ENCODE measurements at places on chromosomes 3 and 15.

DNA sequence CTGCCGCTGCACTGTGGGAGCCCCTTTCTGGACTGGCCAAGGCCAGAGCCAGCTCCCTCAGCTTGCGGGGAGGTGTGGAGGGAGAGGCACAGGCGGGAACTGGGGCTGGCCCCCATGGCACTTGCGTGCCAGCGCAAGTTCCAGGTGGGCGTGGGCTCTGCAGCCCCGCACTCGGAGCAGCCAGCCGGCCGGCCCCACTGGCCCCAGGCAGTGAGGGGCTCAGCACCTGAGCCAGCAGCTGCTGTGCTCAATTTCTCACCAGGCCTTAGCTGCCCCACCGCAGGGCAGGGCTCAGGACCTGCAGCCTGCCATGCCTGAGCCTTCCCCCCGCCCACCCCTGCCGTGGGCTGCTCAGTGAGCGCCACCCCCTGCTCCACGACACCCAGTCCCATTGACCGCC is 4.6 kb upstream of the GPR156 start:
- no peak for DNase-seq

- no peak for DNase-seq
Measured at GRCh38 chr3:176415661-176416295, 781.5 kb downstream of the TBL1XR1 start.

GRCh38 chr3:43079536-43080332 is 26.1 kb downstream of the POMGNT2 start:
- no peak for DNase-seq

GRCh38 chr3:37217098-37217849 is 42.9 kb upstream of the LRRFIP2 start:
- no peak for DNase-seq

DNA sequence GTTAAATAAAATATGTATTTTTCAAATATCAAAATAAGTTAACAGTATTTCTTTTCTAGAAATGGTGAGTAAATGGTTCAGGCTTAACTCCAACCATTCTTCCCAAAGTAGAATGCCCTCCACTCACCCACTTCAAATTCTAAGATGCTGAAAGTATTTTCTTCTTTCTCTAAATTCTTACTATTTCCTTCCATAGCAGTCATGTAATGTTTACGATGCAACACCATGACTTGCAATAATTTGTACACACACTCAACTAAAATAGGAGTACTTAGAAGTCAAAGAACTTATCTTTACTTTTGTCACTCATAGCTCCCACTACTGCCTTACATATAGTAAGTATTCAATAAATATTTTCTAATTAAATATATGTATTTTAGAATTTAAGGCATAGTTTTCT is 65.0 kb downstream of the AQR start:
- no peak for DNase-seq

DNA sequence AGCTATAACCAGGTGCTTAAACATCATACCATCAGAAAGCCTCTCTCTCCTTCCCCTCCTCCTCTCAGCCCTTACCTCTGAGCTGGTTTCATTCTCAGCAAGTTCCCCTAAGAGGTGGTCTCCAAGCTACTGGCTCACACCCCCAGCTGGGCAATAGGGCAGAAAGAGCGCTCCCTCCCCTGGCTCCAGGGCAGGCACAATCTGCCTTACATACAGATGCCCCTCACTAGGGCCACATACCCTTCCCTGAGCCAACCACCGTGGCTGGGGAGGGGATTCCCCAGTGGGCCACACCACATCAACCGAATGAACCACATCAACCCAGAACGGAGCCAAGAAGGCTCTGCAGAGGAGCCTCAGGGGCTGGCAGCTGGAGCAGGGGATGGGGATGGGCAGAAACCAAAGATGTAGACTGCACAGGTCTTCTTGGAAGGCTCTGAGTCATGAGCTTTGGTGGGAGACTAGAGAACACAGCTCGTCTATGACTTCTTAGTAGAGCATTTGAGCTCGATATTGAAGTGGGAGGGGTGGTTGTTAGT is 4.6 kb upstream of the FBLN2 start:
- DNase-seq = no peak

- DNase-seq = no peak
Measured at GRCh38 chr15:42032376-42033213, 11.8 kb upstream of the PLA2G4E start.

- DNase-seq = no peak
Measured at GRCh38 chr3:176296066-176296597, 901.1 kb downstream of the TBL1XR1 start.

- no peak for DNase-seq
Measured at GRCh38 chr3:60577601-60578000, 673.7 kb downstream of the FHIT start.

DNA sequence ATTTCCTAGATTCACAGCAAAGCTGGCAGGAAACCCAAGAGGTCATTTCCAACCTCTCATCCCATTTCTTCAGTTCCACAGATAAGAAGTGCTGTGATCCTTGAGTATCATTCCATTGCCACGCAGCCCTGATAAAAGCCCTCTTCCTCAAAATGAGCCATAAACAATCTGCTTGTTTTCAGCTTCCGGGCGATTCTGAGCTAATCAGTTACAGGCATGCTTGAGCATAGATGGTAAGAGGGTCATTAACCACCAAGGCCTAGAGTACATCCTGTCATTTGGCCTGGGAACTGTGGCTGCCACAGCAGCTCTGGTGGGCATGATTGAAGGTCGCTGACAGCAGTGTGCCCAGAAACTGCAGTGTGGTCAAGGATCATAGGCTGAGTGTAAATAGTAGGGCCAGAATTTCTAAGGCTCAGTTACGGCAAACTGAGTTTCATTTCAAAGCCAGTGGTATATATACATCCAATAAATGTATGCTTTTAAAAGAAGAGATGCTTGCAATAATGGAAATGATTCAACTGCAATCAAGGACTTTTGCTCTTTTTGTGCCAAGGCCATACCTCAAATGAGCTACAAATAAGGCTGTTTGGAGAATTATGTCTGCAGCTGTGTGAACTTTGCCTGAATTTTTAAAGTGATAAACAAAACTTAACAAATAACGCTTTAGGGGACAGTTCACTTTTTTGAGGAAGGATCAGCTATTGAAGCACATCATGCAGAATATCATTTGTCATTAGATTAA is 47.3 kb downstream of the P3H2 start:
- no peak for DNase-seq

DNA sequence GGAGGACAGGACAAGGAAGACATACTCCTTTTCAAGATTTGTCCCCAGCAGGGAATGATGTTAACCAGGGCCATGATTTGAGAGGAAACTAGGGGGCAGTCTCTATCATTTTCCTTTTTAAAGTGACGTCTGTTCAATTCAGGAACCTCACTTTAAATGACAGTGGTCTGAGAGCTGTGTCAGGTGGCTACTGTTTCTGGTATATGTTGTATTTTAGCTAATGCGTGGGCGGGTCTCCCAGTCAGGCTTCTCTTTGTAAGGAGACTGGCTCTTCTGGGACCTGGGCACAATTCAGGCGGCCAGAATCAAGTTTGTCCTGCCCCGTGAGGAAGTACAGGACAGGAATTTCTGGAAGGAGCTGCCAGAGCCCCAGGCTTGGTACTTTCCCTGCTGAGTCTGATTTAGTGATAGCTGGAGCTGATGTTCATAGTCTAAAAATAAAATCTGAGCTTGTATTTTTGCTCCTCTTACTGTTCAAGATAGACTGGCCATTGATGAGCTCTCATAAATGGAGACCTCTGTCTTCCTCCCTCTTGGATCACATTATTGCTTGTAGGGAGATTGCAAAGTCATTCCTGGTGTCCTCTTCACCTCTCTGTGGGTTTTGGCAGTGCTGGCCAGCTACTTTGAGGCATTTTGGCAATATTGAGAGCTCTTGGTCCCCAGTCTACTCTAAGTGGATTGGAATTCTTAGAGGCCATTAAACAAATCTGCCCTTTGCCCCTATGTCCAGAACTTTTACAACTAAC is 25.6 kb downstream of the SQOR start:
- DNase-seq = no peak

DNA sequence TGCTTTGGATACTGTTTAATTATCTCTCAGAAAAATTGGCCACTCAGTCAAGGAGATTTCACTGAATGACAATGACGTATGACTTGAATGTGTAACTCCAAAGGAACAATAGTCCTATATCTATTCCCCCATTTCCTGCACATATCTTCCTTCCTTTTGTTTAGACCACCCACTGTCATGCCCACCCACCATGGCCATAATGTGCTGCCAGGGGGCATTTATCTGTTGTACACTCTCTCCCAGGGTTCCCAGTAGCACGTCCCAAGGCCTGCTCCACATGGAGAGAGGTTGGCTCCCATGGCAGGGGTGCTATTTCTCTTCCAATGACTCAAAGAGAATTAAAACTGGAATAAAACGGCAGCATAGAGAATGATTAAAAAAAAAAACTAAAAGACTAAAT is 36.8 kb upstream of the CTNNB1 start:
- no peak for DNase-seq

GRCh38 chr3:55531321-55531720 is 44.2 kb upstream of the WNT5A start:
- no peak for DNase-seq

- no peak for DNase-seq
Measured at GRCh38 chr3:40120067-40120692, 189.3 kb upstream of the EIF1B start.

- no peak for DNase-seq
Measured at GRCh38 chr3:141754032-141754431, 9.2 kb upstream of the GRK7 start.

DNA sequence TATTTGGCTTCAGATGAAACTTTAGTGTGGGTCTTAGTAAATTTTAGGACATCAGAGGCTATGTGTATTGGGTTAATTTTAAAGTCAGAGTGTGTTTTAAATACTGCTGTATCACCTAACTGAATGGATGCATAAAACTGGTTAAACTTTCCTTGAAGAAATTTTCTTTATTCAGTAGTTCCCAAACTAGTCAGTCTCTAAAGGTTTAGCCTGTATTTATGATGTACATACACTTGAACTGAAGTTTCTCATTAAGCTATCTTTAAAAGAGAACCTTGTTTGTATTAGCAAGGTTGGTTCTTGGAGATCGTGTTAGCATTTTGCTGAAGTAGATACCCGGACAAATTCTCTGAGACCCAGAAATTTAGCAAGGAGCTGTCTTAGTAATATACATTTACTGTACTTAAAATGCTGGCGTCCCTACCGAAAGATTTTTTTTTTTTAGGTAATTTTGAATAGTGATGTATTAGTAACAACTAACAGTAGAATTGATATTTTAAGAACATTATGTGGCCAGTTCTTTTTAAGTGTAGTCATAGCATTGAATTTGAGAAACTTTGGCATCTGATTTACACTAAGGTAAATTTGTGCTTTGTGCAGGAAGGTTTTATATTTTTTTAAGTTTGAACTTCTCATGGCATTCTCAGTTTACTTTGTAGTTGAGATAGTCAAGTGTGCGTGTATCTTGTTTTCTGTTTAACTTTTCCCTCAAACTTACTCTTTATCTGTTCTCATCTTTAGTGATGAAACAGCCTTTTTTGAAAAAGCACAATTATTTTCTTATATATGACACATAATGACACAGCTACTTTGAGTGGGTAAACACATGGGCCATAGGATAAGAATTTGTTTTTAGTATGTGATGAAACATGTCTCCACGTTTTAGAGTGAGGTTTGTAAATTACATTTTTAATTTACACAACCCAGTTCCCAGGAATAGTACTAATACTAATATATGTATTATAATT is 2.9 kb downstream of the DIPK2A start:
- no peak for DNase-seq

DNA sequence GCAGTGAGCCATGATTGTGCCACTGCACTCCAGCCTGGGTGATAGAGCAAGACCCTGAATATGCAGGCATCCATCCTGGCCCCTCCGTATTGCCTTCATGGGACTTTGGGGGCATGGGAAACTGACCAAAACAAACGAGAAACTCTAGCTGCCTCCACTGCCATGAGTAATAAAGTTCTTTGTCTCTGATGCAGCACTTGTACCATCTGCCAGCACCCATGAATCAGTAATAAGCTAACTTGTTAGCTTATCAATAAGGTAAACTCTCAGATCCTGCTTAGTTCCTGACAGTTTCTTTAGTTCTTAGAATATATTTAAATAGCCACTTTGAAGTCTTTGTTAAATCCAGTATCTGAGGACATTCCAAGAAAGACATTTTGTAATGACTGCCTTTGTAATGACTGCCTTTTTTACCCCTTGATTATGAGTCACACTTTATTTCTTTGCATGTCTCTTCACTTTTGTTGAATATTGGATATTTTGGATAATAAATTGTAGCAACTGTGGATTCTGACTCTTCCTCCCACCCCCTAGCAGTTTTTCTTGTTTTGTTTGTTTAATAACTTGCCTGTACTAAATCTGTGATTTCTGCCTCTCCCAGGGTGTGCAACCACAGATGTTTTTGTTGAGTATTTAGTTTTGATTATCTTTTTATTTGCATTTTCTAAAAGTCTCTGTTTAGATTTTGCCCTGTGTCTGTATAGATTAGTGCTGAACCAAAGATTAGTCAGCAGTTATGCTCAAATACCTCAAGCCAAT is 136.9 kb downstream of the HCN4 start:
- DNase-seq = no peak

- DNase-seq = no peak
Measured at GRCh38 chr15:33968224-33968623, at the start of gene CHRM5. Gene CHRM5, plus strand, starts transcription at chr15:33968497. Its CDS starts 94,221 bp downstream, at chr15:34062718.

DNA sequence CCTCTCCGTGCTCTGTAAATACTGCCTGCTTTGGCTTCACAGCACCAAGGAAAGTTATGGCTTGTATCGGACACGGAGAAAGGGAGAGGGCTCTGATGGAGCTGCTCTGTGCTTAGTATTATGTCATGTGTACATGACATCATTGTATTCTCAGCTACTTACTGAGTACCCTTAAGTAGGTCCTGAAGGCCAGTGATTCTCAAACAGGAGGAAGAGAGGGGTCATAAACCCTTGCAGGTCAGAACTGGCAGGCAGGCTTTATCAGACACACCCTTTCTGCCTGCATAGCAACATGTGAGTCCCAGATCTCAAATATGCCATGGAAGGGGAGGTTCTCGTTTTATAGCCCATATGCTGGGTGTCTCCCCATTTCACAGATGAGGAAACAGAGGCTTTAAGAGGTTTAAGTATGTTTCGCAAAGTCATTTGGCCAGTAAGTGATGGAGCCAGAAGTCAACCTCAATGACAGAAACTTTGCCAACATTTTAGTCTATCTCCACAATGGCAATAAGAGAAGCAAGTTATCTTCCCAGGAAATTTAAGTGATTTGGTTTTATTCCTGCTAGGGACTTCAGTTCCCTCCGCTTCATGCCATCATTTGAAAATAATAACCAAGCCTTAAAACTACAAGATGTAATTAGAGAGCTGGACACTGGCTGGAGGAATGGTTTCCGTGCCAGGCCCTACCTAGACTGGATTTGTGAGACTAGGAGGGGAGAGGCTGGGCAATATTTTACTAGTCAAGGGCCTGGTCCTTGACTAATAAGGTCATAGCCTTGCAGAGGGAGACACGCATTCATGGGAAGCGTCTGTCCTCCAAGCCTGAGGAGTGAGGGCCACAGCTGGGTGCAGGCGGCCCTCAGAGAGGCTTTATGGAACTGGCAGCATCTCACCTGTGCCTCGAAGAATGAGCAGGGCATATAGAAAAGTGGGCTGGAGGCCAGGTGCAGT is 133.0 kb downstream of the XXYLT1 start:
- no peak for DNase-seq

DNA sequence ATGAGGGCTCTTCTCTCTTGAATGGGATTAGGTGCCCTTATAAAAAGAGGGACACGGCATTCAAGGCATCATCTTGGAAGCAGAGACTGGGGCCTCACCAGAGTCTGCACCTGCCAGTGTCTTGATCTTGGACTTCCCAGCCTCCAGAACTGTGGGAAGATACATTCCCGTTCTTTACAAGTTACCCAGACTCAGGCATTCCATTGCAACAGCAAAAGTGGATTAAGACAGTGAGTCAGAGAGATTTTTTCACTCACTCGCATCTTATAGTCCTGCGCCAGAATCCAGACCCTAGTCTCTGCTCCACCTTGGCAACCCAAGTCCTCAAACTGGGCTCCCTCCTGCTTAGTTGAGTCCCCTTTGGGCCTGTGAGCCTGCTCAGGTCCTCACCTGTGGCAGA is 2.7 kb downstream of the LCTL start:
- no peak for DNase-seq
